ENCODE measurements at places on chromosomes 7 and 10.

GRCh38 chr10:23472181-23472580 is 33.3 kb downstream of the OTUD1 start:
- DNase-seq: no peak

- DNase-seq: no peak
Measured at GRCh38 chr10:43820663-43821062, 172.0 kb upstream of the ZNF32 start.

GRCh38 chr7:112160130-112160770 is 45.9 kb downstream of the DOCK4 start:
- no peak for DNase-seq

GRCh38 chr7:155284496-155285274 is 13.0 kb upstream of the INSIG1 start:
- DNase-seq: no peak

- no peak for DNase-seq
Measured at GRCh38 chr7:140304191-140304799, 94.0 kb downstream of the SLC37A3 start.

DNA sequence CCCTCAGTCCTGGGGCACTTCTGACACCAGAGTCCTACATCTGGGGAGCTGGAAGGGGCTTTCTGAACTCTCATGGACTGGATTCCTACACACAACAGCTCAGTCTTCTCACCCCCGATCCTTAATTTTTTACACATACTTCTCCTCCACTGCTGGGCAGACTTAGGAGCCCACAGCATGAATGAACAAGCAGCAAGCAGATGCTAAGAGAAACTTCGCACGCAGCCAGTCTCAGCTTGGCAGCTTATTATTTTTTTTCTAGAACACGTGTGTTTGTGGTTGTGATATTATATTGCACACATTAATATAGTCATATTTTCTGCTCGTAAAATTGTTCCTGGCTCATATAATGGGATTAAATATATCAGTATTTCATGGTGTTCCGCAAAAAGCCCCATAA is 50.9 kb upstream of the LOXL4 start:
- no peak for DNase-seq

- no peak for DNase-seq
Measured at GRCh38 chr10:119919271-119919670, 26.7 kb downstream of the SEC23IP start.

GRCh38 chr7:44918029-44918428 is 32.7 kb upstream of the PURB start:
- DNase-seq: no peak
